ENCODE measurements at places on chromosomes 4 and X. TPM values are rescaled to one million over a fixed set of nuclear protein-coding genes. Genes with fewer than 3 reads are reported as not detected.

Gene DMRTC1
- 0.73 TPM for total RNA-seq

Gene ASB9
- 1.8 TPM for total RNA-seq

Gene XAGE1B
- 29.7 TPM for total RNA-seq

DNA sequence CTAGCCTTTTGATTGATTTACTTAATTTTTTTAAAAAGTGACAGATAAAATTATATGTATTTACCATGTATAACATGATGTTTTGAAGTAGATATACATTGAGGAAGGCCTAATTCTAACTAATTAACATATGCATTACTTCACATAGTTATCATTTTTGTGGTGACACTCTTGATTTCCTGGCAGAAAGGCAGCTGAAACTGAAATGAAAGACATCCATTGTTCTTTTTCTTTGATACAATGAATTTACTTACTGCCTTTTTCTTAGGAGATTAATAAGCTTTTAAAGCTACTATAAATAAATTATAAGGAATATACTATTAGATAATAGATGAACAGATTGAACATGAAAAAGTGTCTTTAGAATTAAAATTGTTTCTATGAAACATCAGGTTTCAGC lies 26.7 kb downstream of the ANKRD50 start:
- no peak for DNase-seq

DNA sequence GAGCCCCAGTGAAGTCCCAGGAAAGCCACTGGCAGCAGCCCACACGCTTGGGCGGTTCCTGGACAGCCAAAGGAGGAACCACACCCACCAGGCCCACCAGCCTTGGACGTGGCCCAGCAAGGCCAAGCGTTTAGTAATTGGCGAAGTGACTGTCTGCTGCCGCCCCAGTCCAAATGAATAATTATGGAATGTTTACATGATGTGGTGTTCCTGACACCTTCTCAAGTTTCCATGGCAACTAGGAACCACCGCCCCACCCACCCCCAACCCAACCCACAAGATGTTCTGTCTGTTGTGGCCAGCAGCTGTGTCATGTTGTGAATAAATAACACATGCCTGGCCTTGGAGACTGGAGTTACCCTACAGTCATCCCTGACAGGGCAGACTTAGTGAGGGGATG lies 22.3 kb downstream of the APLN start:
- DNase-seq: no peak

GRCh38 chr4:121951521-121952110 lies at the start of gene TRPC3:
Gene TRPC3 (minus strand): TSS chr4:121952060. CDS start chr4:121951680, 380 bp downstream.
- no peak for DNase-seq

GRCh38 chr4:120857312-120857711 lies 65.2 kb downstream of the PRDM5 start:
- DNase-seq: no peak

DNA sequence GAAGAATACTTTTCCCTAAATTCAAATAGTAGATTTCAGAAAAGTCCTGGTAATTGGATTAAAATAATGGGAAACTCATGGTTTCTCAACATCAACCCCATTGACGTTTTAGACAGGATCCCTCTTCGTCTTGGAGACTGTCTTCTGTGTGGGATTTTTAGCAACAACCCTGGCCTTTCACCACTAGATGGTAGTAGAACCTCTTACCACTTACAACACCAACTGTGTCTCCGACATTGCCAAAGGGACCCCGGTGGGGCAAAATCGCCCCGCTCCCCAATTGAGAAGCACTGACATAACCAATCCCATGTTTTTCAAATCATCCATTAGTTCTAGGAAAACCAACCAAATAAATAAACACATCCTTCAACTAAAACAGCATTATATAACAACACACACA lies 16.9 kb upstream of the ANOS1 start:
- DNase-seq: no peak

GRCh38 chrX:135437867-135438733 lies 16.4 kb downstream of the SMIM10L2A start:
- no peak for DNase-seq

- no peak for DNase-seq
Observed at GRCh38 chrX:44947995-44948394, 75.0 kb downstream of the KDM6A start.

DNA sequence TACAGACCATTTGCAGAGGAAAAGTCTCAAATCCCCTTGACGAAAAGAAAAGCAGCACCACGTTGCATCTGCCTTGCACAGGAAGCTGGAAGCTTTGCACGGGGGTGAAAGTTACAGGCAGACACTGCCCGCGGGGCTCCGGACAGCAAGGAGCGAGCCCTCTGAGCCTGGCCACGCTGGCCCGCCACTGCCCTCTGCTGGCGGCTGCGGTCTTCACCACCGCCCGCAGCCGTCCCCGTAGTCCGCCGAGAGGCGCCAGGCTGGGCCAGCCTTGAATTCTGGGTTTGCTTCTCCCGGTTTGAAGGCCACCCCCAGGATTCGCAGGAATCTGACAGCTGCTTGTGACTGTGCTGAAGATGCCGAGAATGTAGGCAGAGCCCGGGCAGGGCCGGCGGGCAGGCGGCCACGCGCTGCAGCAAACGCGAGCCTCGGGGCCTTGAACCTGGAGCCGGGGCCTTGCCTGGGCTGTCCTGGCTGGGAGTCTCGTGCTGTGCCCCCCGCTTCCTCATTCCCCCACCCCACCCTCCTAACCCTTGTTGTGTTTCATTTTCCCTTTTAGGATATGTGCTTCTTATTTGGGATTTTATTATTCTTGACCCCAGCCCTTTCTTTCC lies 49.2 kb downstream of the ENPP6 start:
- DNase-seq: peak; percentile 41
